ENCODE measurements at places on chromosomes 5 and 9.

DNA sequence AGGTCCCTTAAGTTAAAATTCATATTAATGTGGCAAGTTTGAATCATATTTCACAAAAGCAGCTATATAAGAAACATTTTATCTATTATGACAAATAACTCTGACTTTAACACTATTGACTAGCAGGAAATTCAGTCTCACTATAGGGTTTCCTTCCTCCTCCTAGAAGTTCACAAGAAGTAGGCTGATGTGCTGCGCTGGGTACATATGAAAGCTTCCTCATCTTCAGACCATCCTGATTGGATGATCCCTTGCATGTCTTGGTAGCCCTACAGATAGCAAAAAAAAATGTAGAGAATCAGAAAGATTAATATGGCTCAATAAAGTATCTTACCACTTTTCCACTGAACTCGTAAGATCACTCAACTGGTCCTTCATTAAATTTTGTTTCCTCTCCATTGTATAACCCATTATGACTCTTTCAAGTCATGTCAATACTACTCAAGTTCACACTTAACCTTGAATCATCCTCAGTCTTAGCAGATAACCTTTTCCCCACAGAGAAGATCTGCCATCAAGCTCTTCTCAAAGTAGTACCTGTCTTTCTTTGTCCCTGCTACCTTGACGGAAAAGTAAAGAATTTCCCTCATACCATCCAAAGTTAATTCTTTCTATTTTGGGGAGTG is 11.5 kb upstream of the PSIP1 start:
- no peak for DNase-seq

GRCh38 chr5:101212942-101213514 is 309.9 kb upstream of the ST8SIA4 start:
- DNase-seq = no peak

DNA sequence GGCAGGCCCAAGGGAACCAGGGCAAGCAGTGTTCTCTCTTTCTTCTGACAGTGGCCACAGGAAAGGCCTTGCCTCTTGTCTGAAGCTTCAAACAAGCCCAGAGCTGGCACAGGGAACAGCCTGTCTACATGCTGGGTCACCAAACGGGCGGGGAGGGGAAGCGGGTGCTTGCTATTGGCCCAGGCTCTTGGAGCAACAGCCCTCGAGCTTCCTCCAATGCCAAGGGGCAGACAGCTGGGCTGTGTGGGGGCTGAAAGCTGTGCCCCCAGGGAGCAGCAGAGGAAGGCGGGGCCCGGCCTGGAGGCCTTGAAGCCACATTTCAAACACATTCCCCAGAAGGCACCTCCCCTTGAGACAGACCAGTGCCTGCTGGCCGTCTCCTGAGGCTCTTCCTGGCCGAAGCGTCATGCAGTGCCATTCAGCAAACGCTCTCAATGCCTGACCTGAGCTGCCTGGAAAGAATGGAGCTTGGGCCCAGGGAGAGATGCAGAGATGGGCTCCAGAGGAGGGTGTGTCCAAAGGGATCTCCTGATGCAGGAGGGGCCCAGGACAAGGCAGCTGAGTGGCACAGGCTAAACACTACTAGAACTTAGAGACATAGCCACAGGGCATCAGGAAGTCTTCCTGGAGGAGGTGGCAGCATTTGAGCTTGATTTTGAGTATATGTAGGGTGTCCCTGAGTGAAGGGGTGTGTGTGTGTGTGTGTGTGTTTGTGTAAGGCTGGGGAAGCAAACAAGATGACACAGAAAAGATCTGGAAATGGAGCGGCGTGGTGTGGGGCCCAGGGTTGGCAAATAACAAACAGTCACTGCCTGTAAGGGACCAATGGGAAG is 2.5 kb downstream of the FIBCD1 start:
- no peak for DNase-seq

- no peak for DNase-seq
Observed at GRCh38 chr9:133424187-133424586, 2.0 kb downstream of the ADAMTS13 start.

GRCh38 chr5:158559643-158560042 is 540.1 kb downstream of the EBF1 start:
- no peak for DNase-seq

- DNase-seq = no peak
Observed at GRCh38 chr5:121151534-121151933, 687.4 kb downstream of the PRR16 start.

Data from activated gamma-delta T cell treated with Interleukin-2 at 50 U/mL for 16 hours (primary cell).